ENCODE measurements at places on chromosomes 5 and 9.

GRCh38 chr9:116101516-116101915 lies 52.1 kb upstream of the PAPPA start:
- no peak for DNase-seq

DNA sequence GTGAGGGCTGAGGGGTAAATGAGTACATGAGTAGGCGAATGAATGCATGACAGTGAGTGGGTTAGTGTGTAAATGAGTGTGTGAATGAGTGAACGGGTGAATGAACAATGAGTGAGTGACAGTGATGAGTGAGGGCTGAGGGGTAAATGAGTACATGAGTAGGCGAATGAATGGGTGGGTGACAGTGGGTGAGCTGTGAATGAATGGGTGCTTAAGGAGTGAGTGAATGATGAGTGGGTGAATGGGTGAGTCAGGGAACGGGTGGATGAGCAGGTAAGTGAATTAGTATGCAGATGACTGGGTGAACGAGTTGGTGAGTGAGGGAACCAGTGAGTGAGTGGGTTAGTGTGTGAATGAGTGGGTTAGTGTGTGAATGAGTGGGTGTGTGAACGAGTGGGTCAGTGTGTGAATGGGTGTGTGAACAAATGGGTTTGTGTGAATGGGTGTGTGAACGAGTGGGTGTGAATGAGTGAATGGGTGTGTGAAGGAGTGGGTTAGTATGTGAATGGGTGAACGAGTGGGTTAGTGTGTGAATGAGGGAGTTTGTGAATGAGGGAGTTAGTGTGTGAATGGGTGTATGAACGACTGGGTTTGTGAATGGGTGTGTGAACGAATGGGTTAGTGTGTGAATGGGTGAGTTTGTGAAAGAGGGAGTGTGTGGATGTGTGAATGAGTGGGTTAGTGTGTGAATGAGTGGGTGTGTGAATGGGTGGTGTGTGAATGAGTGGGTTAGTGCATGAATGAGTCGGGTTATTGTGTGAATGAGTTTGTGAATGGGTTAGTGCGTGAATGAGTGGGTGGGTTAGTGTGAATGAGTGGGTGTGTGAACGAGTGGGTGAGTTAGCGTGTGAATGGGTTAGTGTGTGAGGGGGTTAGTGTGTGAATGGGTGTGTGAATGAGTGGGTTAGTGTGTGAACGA lies 32.9 kb downstream of the NKD2 start:
- DNase-seq: no peak

GRCh38 chr5:96538808-96539250 lies 105.8 kb upstream of the PCSK1 start:
- no peak for DNase-seq

DNA sequence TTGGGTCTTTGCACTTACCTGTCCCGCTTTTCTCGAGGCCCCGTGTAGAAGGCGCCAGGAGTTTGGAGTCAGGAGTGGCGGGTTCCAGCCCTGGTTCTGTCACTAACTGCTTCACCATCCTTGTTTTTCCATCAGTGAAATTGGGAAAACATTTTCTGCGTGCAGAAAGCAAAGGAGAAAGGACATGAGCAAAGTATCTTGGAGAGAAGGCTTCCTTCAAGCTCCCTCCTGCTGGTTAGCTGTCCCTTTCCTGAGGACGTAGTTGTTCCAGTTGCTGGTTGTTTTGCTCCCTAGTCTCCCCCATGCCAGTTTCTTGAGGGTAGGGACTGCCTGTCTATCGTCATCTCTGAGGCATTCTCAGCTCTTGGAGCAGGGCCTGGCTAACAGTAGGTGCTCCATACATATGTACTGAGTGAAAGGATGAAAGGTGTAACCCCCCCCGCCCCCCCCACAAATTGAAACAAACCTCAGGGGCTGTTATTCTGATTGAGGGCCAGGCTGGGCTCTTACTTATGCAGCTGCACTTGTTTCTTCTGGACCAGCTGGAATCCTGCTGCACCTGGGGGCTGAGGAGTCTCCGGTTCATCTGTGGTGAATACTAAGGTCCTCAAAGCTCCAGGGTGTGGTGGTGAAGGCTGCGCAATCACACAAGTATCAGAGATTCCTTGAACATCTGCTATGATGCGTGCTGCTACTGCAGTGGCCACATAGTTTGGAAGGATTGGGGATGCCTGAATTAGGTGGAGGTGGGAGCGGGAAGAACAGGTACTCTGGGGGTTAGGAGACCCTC lies 1.0 kb downstream of the SMIM3 start:
- DNase-seq: peak; percentile 42

DNA sequence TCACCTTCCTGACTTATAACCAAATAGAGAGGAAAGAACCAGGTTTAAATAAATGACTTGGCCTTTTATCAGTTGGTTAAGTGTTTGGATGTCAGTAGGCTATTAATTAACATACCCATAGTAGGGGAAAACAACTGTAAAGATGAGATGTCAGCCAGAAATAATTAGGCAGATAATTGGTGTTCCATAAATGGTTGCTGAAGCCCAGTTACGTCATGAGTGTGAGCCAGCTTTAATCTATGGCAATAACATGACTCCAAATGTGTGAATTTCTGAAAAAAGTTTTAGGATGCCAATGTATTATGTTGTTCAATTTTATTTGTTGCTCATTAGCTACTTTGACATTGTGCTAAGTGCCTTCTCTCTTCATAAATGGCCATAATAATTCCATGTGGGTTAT lies 180.5 kb downstream of the FBXL7 start:
- DNase-seq: no peak

GRCh38 chr5:35129921-35130485 lies 82.3 kb upstream of the AGXT2 start:
- no peak for DNase-seq

DNA sequence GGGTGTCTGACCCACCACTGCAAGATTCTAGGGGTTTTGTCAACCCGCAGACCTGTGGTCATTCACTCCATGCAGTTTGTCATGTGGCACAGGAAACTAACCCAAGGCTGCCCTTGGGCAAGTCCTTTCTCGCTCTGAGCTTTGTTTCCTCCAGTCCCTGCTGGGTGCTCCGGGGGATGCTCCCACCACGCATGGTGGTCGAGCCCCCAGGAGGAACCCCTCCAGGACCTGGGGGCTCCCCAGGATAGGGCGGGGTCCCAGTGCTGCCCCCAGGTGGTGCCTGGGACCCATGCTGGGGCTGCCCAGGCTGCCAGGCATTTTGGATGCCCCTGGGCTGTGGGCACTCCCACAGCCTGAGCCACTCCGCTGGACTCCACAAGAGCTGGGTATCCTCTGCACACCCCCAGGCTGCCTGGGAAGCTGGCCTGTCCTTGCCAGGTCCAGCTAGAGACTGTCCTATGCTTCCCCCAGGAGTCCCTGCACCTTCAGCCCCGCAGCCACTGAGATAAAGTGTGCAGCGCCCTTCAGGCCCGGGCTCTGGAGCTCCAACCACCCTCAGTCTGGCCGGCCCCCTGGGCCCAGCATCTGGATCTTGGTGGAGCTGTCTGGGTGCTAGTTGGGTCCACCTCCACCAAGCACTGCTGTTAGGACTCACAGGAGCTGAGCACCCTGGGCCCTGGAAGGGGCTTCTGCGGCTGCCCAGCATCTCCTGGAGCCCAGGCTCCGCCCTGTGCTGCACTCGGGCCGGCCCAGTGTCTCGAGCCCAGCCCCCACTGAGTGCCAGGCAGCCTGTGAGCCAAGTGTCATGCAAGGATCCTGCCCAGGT lies 104.3 kb downstream of the PHF2 start:
- DNase-seq: no peak

- no peak for DNase-seq
Observed at GRCh38 chr9:93645921-93646639, 69.7 kb downstream of the PHF2 start.

DNA sequence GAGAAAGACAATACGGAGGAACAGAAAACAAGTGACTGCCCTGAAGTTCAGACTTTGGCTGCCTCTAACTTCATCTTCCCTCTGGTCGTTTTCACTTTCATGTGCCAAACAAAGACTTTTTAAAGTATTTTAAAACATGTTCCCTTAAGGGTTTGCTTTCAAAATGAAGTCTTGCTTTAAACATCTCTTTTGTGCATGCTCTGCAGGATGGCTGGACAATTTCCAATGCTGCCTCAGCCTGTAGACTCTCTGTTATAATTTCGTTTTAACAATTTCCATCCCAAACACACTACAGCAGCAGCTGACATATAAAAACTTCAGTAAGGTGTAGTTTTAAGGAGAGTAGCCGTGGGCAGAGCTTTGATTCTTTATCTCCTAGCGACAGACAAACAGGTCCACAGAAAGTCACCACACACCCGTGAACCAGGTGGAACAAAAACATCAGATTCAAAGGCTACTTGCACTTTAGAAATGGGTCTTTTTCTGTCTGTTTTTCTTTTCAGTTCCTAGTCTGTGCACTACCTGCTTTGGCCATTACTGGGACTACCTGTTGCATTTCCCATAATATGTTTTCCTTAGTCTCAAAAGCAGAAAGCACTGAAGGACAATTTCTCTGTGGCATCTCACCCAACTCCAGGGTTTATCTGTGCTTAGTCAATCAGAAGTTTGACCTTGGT lies 308.9 kb downstream of the DTWD2 start:
- DNase-seq: no peak

DNA sequence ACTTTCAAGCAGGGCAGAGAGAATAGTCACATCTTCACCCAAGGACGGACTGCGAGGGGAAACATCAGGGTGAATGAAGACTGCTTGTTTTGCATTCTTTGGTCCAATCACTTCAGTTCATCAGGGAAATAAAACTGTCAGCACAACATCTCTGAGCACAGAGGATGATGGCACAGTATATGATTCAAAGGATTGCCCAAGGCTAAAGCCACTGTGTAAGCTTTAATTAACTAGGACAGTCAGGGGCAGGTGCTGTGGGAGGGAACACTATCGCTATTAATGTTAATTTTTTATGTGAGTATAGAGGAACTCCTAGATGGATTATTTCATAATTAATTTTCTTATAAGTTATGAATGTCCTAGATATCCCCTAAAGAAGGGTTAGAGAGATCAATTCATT lies 112.1 kb downstream of the BASP1 start:
- no peak for DNase-seq

- no peak for DNase-seq
Observed at GRCh38 chr9:75069171-75069570, 18.8 kb downstream of the NMRK1 start.

DNA sequence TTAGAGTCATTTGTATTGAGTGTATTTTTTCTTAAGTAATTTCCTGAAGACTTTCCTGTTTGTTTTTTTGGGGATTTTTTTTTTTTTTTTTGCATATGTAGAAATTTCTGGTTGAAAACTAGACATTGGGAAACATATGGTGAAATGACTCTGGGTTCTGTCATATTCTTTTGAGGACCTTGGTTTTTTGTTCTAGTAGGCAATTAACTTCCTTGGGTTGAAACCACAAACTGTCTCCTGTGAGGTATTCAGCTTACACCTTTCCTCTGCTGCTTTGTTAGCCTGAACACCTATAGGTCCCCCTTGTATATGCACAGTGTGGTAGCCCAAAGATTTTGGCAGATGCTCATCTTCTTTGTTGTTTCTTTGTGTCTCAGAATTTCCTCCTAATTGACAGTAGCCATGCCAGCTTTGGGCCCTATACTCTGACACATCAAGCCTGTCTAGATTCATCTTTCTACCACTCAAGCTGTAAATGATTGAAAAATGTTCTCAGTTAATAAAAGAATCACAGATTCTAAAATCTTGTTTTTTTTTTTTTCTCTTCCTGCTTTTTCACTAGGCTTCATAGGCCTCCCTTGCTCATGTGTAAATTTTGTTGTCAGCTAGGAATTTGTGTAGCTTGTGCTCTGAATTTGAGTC lies 140.6 kb downstream of the COMMD10 start:
- peak; percentile 22 for DNase-seq

- peak; percentile 75 for DNase-seq
Observed at GRCh38 chr9:35538361-35539234, 48.7 kb downstream of the RUSC2 start.

DNA sequence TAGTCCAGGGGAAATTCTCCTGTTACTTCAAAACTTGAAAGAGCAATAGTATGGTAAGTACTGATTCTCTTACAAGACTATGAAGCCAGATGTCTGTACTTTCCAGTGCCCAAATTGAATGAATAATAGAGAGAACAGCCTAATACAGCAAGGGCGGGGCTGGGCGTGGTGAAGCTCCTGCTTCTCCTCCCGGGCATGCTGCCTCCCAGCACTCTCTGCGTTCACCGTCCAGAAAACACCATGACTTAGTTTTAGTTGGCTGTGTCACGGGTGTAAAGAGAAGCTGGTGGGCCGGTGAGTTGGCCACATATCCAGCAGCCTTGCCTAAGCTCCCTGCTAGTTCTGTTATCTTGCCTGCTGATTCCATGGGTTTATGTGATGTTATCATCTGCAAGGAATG lies 40.7 kb upstream of the ADAMTS2 start:
- no peak for DNase-seq

GRCh38 chr5:171986772-171987171 lies 19.7 kb downstream of the FBXW11 start:
- no peak for DNase-seq

DNA sequence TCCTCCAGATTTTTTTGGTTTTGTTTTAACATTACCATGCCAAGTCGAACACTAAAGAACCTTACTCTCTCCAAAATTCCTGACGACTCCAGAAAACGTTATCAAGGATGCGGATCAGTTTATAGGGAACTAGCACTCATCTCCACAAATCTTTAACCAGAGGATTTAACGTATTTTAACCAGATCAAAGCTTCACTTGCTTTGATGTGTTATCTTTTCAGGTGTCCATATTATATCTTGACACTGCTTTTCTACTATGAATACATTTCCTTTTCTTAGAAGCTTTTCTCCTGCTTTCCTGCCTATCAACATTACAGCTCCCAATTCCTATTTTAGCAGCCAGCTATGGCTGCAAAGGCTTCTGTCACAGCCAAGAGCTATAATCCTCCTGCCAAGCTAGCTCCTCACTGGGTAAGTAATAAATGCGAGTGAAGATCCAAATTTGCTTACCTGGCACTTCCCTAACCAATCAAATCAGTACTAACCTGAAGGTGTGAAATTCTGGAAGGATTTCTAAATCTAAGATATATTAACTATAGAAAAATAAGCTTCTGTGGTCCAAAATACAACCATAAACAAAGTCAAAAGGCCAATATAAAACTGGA lies 60.2 kb downstream of the CDC14B start:
- DNase-seq: no peak

DNA sequence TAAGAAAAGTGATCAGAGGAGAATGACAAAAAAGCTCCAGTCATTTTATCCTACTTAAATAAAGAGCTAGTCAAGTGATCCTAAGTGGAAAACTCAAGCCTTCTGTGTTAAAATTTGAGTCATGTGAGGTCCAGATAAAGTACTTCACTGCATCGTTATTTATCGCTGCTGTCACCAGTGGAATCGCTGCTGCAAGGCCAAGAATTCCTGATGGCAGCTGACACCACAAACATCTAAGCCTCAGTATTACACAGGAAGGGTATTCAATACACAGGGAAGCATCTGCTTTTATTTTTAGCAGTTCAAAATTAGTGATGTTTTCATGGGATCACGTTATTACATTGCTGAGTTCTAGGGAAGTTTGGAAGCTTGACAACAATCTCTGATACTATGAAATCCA lies 190.3 kb downstream of the GOLPH3 start:
- DNase-seq: no peak

DNA sequence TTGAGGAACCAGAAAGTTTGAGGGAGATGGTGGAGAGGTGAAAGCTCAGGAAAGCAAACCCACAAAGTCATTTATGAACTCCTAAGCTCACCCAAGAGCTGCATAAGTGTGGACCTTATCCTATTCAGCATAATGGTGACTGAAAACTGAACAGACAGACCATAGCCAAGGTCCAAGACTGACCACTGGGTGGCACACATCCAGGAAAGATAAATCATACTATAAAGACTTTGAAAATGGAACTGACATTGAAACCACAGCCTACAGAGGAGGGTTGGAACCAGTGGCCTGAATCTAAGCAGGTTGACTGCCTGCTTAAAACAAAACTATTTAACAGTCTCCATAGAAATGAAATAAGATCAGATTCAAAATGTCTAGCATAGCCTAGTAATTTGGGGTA lies 121.0 kb upstream of the RGS7BP start:
- no peak for DNase-seq
